ENCODE measurements at places on chromosomes 3 and 15.

DNA sequence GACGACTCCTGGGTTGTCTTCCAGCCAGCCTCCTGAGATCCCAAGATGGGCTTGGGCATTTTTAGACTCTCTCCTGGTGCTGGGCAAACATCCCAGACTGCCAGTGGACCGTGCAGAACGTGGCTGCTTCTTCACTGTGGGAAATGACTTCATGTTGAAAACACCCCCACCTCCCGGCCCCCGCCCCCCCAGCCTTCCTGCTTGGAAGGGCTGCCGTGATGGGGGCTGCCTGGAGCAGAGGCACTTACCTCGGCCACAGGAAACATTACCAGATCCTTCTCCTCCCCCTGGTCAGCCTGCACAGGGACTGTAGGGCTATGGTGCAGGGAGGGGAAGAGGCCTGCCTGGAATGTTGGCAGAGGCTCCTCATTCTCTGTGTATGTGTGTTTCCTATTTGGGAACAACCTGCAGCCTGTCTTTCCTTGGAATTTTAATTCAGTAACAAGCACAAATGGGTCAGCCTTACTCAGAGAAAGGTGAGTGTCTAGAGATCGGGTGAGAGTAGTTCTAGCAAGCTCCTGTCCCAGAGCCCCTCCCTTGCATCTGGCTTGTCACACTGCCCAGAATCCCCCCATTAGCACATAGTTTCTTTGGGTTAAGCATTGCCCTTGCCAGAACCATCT is 90.8 kb downstream of the ANP32A start:
- H3K27me3 ChIP-seq: no peaks in the 10 kb centered on the region
- H3K4me3 ChIP-seq: no peak overlapping the region
- H3K4me1 ChIP-seq: no peaks in the 10 kb centered on the region
- peak overlapping the region; percentile 9 for H3K27ac ChIP-seq
- H3K36me3 ChIP-seq: no peaks in the 10 kb centered on the region

DNA sequence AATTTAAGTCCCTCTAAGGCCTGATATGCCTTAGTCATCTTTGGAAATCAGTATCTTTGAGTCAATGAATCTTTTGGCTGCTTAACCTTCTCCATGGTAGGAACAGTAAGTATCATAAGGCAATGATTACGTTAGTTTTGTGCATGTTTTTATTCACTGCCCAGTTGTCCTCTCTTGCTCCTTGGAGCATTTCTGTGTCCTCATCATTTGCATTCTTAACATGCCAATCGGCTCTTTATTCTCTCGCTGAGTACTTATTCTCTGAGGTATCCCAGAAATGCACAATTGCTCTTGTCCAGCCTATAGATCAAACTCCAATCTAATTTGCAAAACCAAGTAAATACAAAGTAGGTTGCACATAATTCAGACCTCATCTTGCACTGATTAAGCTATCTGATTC is 405.0 kb upstream of the IL12A start:
- no peaks in the 10 kb centered on the region for H3K4me1 ChIP-seq
- no peak overlapping the region for H3K4me3 ChIP-seq
- no peaks in the 10 kb centered on the region for H3K27me3 ChIP-seq
- H3K36me3 ChIP-seq: no peaks in the 10 kb centered on the region
- no peak overlapping the region for H3K27ac ChIP-seq

GRCh38 chr3:49611719-49612118 is 57.4 kb downstream of the BSN start:
- no peaks in the 10 kb centered on the region for H3K27me3 ChIP-seq
- H3K4me3 ChIP-seq: no peak overlapping the region
- DNase-seq: no peak
- H3K36me3 ChIP-seq: no peaks in the 10 kb centered on the region
- no peak overlapping the region for H3K27ac ChIP-seq
- H3K4me1 ChIP-seq: no peaks in the 10 kb centered on the region

GRCh38 chr3:194379651-194380050 is 10.1 kb upstream of the LRRC15 start:
- H3K4me3 ChIP-seq: no peak overlapping the region
- H3K27ac ChIP-seq: no peak overlapping the region
- H3K27me3 ChIP-seq: peaks cover 3% of the 10 kb centered on the region

- H3K27me3 ChIP-seq: no peaks in the 10 kb centered on the region
- no peak for DNase-seq
- no peaks in the 10 kb centered on the region for H3K36me3 ChIP-seq
- H3K27ac ChIP-seq: no peak overlapping the region
These were observed 238.5 kb downstream of the DOCK3 start for GRCh38 chr3:50913260-50913659.

- H3K36me3 ChIP-seq: no peaks in the 10 kb centered on the region
- H3K4me3 ChIP-seq: no peak overlapping the region
- no peaks in the 10 kb centered on the region for H3K27me3 ChIP-seq
These were observed 2.8 kb upstream of the ABHD2 start for GRCh38 chr15:89085289-89085926.

- H3K36me3 ChIP-seq: no peaks in the 10 kb centered on the region
- no peaks in the 10 kb centered on the region for H3K4me1 ChIP-seq
- no peaks in the 10 kb centered on the region for H3K27me3 ChIP-seq
- no peak overlapping the region for H3K4me3 ChIP-seq
- no peak overlapping the region for H3K27ac ChIP-seq
These were observed 37.7 kb downstream of the NCK1 start for GRCh38 chr3:136899622-136900158.

GRCh38 chr15:77974098-77974414 is 103.5 kb downstream of the TBC1D2B start:
- H3K27me3 ChIP-seq: no peaks in the 10 kb centered on the region
- peak; percentile 60 for DNase-seq
- no peaks in the 10 kb centered on the region for H3K36me3 ChIP-seq
- no peaks in the 10 kb centered on the region for H3K4me1 ChIP-seq
- no peak overlapping the region for H3K27ac ChIP-seq
- H3K4me3 ChIP-seq: no peak overlapping the region

- no peak for DNase-seq
- no peaks in the 10 kb centered on the region for H3K36me3 ChIP-seq
- H3K27me3 ChIP-seq: no peaks in the 10 kb centered on the region
- H3K27ac ChIP-seq: peak overlapping the region; percentile 77
These were observed 8.5 kb downstream of the LIPC start for GRCh38 chr15:58440158-58440910.

DNA sequence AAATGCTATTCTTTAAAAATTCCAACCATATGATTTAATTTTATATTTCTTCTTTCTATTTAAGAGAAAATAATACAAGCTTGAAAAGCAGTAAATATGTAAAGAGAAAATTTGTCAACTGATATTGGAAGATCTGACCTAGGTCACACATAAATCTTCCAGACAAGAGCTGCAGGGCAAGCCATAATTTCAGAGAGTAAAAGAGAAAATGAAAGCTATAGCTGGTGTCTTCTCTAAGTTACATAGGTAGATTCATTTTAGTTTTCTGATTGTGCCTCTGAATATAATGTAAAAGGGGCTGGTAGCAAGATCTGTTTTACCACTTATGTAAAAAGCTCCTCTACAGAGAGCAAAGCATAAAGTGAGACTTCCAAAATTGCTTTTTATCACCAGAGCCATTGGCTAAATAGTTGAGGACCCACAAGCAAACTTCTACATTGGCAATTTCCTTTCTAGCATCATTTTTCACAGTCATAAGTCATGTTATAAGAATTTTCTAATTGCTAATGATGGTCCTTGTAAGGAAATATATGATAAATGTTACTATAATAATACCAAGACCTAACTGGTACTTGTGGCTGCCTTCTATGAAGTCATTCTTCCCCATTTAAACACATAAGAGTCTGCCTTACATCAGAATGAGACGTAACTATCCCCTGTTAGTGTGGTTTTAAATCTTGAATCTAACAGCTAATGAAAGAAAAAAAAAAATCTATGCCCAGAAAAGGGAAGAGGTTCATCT is 80.8 kb upstream of the SKOR1 start:
- H3K36me3 ChIP-seq: no peaks in the 10 kb centered on the region
- H3K27ac ChIP-seq: no peak overlapping the region
- H3K4me1 ChIP-seq: no peaks in the 10 kb centered on the region
- DNase-seq: no peak

DNA sequence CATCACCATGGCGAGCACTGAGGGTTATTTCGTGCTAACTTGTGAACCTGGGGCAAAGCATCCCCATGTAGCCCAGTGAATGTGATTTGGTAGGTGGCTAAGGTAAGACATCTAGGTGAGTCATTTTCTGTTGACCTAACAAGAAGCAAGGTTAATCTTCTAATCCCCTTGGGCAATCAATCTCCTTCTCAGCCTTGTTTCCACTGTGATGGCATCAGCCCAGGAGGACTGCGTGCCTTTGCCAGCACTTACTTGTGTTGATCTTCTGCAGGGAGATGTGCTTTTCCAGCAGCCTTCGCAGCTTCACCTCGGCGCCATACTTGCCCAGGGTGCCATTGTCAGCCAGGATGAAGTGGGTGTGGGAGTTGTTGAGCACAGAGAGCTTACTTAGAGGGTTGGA is 35.7 kb downstream of the TRPM1 start:
- H3K27me3 ChIP-seq: no peaks in the 10 kb centered on the region
- H3K4me1 ChIP-seq: no peaks in the 10 kb centered on the region
- no peaks in the 10 kb centered on the region for H3K36me3 ChIP-seq
- peak; percentile 79 for DNase-seq
- H3K27ac ChIP-seq: no peak overlapping the region
- no peak overlapping the region for H3K4me3 ChIP-seq
